ENCODE measurements at places on chromosomes 6 and 20.

- DNase-seq = no peak
These were observed 6.0 kb downstream of the CST2 start for GRCh38 chr20:23820493-23820892.

GRCh38 chr6:166530211-166531095, 56.0 kb downstream of the RAMACL start:
- DNase-seq = no peak

GRCh38 chr6:7129360-7129759, 21.6 kb downstream of the RREB1 start:
- no peak for DNase-seq

GRCh38 chr20:41998539-41999341, 380.6 kb upstream of the CHD6 start:
- DNase-seq = no peak

DNA sequence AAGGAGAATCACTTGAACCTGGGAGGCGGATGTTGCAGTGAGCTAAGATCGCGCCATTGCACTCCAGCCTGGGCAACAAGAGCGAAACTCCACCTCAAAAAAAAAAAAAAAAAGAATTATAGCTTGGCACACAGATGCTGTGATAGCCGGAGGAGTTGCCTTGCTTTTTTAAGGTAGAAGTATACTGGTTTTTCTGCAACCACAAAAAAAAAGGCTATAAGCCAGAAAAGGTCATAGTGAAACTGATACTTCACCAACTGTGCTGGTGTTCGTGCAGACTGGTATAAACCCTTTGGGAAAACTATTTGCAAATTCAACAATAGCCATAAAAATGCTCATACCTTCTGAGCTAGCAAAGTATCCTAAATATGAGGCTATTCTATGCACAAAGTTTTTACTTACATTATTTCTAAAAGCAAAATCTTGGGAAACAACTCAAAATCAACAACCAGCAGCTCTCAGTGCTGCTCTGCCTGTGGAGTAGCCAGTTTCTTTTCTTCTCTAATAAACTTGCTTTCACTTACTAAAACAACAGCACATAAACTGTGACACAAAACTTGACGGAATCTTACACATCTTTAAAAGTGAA, 44.0 kb downstream of the B4GALT5 start:
- DNase-seq = no peak

DNA sequence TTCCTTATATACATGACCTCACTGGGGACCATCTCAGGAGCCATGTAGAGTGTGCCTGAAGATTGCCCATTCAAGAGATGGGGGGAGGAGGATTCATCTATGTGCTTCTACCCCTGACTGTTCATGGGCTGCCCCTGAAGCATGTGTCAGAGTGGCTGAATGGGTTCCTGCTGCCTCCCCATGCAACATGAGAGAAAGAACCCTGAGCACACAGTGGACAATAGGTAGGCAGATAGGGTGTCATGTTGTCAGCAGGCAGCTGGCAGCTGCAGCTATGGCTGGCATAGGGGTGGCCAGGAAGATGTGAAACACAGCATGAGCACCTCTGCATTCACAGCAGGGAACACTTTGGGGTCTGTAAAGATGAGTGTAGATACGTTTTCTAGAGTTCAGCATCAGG, 208.4 kb upstream of the CNR1 start:
- DNase-seq = no peak

All from naive thymus-derived CD4-positive, alpha-beta T cell (primary cell).